ENCODE measurements at places on chromosomes 13 and 19. TPM values are rescaled to one million over a fixed set of nuclear protein-coding genes. Genes with fewer than 3 reads are reported as not detected.

- DNase-seq = no peak
Observed at GRCh38 chr19:51327066-51328001, 14.6 kb downstream of the VSIG10L start.

GRCh38 chr19:39406656-39407409, at the start of gene ZFP36:
Gene ZFP36 (plus strand): TSS chr19:39406847. CDS start chr19:39406905, 58 bp downstream.
- DNase-seq = no peak

DNA sequence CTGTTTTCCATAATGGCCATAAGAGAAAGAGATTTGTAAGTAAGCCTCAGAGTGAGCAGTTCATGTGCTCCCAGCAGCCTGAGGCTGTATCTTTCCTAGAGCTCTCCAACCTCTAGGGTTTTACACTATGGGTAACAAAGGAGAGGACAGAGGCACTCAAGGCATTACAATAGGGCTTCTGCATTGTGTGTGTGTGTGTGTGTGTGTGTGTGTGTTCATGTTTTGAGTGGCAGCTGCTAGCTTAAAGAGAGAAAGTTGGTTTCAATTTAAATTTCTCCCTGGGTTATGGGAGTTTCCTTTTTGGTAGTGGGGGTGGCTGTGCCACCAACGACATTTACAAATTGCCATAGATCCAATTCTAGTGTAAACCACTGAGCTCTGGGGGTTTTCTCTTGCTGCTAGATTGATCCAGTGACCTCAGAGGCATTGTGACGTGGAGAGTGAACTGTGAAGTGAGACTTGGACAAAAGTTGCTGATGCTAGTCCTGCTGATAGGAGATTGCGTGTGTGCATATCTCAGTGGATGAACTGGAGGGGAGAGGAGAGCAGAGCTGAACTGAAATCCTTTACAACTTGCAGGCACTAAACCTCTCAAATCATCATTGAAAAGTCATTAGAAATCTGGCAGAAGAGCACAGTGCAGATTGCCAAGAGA, 67.2 kb upstream of the OLFM4 start:
- DNase-seq = no peak

DNA sequence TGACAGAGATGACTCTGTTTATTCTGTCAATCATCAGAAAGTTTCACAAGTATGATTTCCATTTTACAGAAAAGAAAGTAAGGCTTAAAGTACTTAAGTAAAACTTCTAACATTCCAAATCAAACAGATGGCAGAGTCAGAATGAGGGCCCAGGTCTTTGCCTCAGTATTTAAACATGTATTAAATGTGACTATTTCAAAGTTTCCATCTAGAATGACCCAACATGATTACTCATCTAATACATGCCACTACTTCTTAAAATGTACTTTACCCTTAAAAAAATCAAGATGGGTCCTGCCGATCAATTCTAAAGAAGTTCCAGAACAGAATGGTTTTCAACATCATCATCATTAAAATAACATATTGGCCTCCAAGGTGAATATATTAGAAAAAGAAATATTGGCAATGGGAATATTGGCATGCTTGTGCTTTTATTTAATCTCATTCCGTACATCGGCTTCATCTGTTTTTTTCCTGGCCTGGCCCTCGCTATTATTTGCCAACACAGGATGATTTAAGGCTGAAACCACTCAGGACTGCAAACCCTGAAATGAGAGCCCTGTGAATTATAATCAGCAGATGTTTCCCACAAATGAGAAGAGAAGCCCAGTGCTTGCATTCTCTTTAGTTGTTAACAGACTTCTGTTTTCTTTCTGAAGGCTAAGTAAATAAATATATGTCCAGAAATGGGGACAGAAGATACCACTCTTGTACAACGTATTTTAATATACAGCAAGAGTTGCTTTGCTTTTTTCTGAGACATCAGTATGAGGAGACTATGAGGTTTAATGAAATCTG, 340.0 kb downstream of the DNAJC15 start:
- no peak for DNase-seq

GRCh38 chr19:58067240-58067912, 8.3 kb downstream of the ZNF135 start:
- DNase-seq = no peak

- DNase-seq = no peak
Observed at GRCh38 chr19:12187625-12188024, 24.7 kb downstream of the ZNF136 start.

- no peak for DNase-seq
Observed at GRCh38 chr13:29224206-29224605, 371.3 kb downstream of the SLC7A1 start.

DNA sequence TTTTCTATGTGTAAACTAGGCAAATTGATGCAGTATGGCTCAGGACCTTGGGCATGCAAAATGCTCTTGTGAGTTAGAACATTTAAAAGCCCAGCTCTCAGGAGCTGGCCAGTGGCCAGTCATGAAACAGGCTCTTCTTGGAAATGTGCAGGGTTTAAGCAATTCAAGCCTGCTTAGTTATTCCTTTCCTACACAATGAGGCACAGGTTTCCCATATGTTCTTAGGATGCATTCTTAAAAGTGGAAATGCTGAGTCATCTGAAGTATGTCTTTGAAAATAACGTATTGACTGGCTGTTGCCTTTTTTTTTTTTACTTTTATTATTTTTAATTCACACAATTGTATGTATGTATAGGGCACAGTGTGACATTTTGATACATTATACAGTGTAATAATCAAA, 300.7 kb downstream of the SLC7A1 start:
- no peak for DNase-seq

GRCh38 chr13:67150608-67151007, 79.5 kb downstream of the PCDH9 start:
- no peak for DNase-seq

- no peak for DNase-seq
Observed at GRCh38 chr13:96141032-96141431, 51.1 kb downstream of the HS6ST3 start.

GRCh38 chr19:8305798-8306197, 2.4 kb downstream of the CD320 start:
- peak; percentile 46 for DNase-seq

The URAD gene
- not detected for total RNA-seq

The JSRP1 gene
- total RNA-seq = 0.42 TPM

The DCT gene
- not detected for total RNA-seq

The GNG8 gene
- not detected for total RNA-seq

The GNA15 gene
- not detected for total RNA-seq

The SPHK2 gene
- total RNA-seq = 18.6 TPM

All from chondrocyte (in vitro differentiated cells).